SW480 (cell line): ENCODE measurements at places on chromosomes 13 and 19.
A peak's percentile ranks its signal among the peaks of the same experiment; 100 is the strongest.

GRCh38 chr13:108855737-108856387 is 226.5 kb downstream of the MYO16 start:
- DNase-seq = no peak

GRCh38 chr19:1151037-1151724 is 22.9 kb downstream of the SBNO2 start:
- no peak for DNase-seq

DNA sequence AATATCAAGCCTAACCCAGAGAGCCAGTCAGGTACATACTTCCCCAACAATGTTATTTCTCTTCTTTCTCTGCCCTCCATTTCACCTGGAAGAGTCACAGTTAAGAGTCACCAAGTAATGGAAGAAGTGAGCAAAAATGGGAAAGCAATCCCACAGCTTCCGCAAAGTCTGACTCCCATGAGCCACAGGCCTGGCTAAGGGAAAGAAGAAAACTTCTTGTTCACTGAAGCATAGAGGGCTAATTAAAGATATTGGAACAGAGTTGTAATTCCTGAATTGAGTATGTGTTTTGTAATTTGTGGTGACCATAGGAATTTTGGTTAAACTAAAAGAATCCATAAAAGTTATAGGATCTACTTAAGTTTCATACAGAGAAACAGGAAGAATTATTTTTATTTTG is 830.9 kb upstream of the PCDH20 start:
- DNase-seq = no peak

DNA sequence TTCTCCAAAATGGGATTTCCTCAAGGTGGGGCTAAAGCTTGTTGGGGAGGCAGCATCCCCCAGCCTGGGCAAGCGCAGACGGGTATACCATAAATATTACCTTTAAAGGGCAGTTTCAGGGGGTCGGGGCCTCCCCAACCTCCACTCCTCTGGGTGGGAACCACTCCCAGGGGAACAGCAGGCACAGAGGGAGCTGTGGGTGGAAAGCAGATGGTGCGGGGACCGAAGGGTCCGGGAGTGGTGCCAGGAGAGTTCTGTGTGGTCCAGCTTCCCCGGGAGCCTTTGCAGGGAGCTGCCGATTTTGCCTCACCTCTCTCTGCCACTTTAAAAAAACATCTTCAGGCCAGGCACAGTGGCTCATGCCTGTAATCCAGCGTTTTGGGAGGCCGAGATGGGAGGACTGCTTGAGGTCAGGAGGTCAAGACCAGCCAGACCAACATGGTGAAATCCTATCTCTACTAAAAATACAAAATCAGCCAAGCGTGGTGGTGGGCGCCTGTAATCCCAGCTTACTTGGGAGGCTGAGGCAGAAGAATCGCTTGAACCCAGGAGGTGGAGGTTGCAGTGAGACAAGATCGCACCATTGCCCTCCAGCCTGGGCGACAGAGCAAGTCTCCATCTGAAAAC is 5.5 kb downstream of the MAST3 start:
- no peak for DNase-seq

DNA sequence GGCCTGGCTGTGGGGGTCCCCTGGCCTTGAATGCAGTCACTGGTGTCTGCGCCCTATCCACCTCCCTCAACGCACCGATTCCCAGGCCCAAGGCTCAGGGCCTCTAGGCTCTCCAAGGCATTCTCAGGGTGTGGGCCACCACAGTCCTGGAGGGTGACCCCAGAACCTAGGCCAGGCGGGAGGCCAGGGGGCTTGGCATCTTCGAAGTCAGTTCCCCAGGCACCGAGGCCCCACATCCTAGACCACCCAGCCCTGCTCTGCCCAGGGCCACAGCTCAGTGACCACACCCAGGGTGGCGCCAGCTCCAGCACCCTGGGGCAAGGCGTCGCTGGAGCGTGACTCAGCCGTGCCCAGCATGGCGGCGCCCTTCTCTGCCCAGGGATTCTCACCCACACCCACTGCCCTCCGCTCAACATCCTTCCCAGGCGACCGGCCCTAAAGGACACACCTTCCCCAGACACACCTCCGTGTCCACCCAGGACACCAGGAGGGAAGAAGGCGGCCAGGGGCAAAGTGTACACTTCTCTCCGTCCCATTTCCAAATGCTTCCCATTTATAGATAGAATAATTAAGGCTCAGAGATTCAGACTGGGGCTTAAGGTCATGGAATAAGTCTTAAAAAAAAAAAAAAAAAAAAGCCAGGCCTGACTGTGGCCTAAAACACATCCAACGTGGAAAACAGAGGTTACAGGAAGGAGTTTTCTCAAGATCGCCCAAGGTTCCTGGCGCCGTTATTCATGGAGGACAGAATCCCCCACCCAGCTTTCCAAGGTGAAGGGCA is 36.4 kb upstream of the NANOS3 start:
- peak; percentile 82 for DNase-seq

DNA sequence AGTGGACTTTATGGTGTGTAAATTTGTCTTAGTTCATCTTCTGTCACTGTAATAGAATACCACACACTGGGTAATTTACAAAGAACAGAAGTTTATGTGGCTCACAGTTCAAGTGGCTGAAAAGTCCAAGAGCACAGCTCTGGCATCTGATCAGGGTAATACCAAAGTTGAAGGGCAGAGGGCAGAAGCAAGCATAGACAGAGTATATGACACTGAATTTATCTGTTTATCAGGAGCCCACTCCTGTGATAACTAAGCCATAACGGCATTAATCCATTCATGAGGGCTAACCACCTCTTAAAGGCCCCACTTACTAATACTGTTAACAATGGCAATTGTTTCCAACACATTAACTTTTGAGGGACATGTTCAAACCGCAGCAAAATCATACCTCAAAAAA is 4.0 kb upstream of the RFXAP start:
- DNase-seq = peak; percentile 23

- DNase-seq = peak; percentile 0
Measured at GRCh38 chr13:68439817-68440216, 1209.7 kb upstream of the PCDH9 start.

GRCh38 chr19:54606891-54607784 is 13.7 kb downstream of the LILRA1 start:
- DNase-seq = no peak

DNA sequence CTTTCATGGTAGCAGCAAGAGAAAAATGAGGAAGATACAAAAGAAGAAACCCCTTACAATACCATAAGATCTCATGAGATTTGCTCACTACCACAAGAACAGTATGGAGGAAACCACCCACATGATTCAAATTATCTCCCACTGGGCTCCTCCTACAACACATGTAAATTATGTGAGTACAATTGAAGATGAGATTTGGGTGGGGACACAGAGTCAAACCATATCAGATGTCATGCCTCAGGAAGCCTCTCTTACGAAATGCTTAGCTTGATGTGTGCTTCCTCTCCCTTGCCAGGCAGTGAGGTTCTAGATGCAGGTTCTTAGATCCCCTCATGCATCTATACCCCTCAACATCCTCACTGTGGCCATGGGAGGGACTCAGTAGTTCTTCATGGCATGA is 63.2 kb upstream of the RGCC start:
- no peak for DNase-seq

GRCh38 chr19:10092648-10093294 is 6.7 kb downstream of the SHFL start:
- no peak for DNase-seq

DNA sequence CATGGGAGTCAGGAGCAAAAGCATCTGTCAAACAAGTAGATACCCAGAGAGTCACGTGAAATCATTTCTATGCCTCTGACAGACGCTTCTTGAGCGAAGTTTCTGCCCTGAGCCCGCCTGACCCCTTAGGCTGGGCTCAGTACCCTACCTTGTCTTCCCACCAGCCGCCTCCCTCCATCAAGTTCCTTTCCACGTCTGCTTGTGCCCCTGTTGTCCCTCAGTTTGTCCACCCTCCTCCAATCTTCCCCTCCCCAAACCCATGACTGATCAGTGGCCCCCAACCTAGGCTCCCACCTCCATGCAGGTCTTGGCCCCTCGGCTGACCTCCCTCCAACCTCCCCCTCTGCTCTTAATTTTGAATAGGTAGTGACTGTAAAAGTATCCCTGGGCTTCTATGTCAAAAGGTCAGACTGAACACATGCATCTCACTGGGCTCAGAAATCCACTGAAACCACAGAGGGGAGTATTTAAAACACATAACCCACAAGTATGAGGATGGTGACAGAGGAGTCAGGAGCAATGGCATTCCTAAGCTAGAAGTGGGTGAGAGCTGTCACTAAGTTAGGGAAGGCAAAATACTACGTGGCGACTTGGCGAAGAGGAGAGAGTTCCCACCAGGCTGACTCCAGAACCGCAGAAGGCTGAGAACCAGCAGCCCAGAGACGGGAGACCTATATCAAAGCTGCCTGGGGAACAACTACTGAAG is 1.7 kb upstream of the ZNF446 start:
- peak; percentile 74 for DNase-seq

DNA sequence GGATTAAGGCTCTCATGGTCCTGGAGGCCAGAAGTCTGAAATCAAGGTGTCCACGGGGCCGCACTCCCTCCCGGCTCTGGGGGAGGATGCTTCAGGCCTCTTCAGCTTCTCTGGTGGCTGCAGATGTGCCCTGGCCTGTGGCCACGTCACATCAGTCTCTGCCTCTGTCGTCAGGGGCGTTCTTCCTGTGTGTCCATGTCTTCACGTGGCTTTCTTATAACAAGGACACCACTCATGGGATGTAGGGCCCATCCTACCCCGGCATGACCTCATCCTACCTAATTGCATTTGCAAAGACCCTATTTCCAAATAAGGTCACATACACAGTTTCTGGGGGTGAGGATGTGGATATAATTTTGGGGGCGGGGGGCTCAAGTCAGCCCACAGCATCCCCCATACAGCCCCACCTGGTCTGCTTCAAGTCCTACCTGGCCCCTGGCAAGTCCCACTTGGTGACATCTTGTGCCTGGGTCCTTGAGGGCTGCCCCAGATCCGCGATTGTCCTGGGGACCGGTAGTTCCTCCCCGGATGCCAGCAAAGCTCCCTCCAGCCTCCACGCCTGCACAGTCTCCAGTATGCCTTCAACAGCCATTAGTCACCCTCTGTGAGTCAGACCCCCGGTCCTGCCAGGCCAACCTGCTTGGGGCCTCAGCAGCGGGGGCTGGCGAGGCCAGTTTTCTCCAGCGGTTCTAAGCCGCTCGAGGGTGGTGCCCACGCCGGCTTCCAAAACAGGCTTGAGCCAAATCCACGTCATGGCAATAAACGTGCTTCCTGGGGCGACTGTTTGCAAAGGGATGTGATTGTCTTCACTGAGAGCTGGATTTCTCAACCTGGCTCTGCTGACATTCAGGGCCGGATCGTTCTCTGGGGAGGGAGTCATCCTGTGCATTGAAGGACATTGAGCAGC is 32.2 kb downstream of the MYO9B start:
- DNase-seq = peak; percentile 80

DNA sequence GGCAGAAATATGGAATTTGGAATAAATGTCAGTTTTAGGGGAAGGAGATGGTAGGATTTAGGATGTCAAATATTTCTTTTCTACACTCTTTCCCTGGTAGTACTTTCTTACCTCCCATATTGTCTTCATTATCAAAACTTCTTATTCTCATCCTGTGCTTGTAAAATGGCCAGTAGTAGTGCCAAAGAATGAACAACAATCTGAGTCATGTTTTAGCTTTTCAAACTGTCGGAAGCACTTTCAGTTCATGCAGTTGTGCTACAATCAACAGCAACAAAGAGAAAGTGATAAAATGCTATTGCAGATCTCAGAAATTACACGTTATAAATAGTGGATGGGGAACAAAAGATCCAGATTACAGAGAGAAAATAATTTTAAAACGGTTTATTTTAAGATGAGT is 193.7 kb upstream of the RXFP2 start:
- no peak for DNase-seq

DNA sequence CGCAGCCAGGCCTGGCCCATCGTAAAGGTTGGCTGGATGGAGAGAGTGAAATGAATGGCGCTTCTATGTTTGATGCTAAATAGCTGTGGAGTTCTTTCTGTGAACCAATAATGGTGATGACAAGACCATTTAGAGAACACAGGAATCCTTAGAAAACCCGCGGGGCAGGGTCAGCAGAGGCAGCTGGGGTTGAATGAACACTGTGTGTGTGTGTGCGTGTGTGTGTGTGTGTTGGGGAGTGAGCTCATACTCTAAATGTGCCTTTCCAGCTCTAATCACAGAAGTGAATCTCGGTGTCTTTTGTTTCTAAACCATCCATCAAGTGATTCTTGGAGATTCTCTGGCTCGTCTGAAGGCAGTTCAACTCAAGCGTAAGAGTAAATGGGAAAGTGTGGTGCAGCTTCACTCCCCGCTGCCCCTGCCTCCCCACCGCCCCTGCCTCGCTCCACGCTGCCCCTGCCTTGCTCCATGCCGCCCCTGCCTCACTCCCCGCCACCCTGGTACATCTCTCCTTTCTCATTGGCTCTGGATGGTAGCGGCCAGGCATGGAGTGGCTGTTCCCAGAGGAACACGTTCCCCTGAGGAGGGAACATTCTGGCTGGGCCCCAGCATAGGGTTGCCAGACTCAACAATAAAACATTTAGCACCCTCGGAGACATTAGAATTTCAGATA is 21.2 kb downstream of the TMPRSS9 start:
- no peak for DNase-seq

DNA sequence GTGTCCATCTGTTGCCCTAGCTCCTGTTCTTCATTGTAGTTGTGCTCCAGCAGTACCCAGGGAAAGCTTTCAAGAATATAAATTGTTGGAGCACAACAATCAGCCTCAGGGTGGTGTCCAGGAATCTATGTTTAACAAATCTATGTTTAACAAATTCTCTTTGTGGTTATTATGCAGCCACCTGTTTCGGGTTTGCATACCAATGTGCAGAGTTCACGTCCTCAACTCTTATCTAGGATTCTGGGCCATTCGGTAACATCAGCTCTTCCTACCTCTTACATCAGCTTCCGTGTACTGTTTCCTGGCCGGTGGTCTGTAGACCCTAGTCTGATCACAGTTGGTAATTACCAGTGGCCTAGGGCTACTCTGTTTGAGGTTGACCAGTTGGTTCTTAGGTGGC is 17.0 kb downstream of the MTUS2 start:
- no peak for DNase-seq

- no peak for DNase-seq
Measured at GRCh38 chr13:110869231-110869804, 45.6 kb downstream of the ANKRD10 start.

DNA sequence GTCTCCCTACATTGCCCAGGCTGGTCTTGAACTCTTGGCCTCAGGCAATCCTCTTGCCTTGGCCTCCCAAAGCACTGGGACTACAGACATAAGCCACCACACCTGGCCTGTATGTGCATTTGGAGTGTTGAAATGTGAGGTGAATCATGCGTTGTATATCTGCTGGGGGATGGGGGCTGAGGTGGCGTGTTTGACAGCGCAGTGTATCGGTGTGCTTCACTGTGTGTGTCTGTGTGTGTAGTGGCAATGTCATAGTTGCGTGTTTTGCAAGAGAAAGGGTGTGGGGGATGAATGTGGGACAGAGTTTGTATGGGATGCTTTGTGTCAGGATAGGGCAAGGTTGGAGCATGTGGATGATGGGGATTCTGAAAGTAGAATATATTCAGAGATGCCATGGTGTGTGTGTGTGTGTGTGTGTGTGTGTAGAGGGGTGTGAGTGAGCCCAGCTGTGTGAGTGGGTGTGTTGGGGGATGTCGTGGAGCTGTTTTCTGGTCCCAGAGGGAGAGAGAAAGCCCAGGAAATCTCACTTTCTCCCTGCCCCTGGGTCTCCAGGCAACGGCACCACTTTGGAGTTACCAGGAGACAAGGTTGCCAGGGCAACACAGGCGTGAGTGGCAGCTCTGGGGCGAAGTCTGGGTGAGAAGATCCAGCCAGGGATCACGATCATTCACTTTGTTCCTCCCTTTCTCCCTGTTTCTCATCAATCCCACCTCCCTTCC is 1.1 kb upstream of the SWSAP1 start:
- DNase-seq = no peak
